ENCODE measurements at places on chromosomes 11 and 22.

- no peak for DNase-seq
These were observed 17.3 kb upstream of the RAPSN start for GRCh38 chr11:47466201-47466600.

GRCh38 chr11:10646005-10646404 is 47.5 kb downstream of the IRAG1 start:
- no peak for DNase-seq

- DNase-seq, result no peak
These were observed 9.1 kb upstream of the SREBF2 start for GRCh38 chr22:41823797-41824196.

GRCh38 chr11:75802021-75802912 is 12.7 kb upstream of the UVRAG start:
- DNase-seq, result no peak

- no peak for DNase-seq
These were observed 6.0 kb upstream of the PAX6 start for GRCh38 chr11:31817054-31817620.

DNA sequence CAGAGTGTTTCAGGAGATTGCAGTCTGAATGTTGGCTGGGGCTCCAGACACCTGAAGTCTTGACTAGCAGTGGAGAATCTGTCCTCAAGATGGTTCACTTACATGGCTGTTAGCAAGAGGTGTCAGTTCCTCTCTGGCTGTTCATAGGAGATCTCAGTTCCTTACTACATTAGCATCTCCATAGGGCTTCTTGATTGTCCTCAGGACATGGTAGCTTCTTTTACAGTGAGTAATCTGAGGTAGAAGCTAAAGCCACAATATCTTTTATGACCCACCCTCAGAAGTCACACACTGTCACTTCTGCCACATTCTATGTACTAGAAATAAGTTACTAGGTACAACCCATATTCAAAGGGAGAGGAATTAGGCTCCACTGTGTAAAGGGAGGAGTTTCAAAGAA is 10.5 kb upstream of the PATL1 start:
- DNase-seq, result no peak

Measured in H54 (cell line).